ENCODE measurements at places on chromosomes 1 and 21.

DNA sequence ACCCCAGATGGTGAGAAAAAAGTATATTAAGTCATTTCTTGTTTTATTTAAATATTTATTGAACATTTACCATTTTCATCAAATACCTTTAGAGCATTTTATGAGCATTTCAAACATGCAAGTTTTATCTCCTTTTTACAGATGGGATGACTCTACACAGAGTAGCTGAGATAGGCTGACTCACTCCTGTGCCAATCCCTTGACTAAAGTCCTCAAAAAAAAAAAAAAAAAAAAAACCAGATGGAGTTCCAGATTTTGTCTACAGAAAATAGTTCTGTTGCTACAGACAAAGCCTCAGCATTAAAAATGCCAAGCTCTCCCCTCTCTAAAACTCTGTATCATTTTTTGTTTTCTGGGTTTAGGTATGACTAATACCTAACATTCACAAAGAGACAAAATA lies 303.0 kb upstream of the PLD5 start:
- no peak for DNase-seq

DNA sequence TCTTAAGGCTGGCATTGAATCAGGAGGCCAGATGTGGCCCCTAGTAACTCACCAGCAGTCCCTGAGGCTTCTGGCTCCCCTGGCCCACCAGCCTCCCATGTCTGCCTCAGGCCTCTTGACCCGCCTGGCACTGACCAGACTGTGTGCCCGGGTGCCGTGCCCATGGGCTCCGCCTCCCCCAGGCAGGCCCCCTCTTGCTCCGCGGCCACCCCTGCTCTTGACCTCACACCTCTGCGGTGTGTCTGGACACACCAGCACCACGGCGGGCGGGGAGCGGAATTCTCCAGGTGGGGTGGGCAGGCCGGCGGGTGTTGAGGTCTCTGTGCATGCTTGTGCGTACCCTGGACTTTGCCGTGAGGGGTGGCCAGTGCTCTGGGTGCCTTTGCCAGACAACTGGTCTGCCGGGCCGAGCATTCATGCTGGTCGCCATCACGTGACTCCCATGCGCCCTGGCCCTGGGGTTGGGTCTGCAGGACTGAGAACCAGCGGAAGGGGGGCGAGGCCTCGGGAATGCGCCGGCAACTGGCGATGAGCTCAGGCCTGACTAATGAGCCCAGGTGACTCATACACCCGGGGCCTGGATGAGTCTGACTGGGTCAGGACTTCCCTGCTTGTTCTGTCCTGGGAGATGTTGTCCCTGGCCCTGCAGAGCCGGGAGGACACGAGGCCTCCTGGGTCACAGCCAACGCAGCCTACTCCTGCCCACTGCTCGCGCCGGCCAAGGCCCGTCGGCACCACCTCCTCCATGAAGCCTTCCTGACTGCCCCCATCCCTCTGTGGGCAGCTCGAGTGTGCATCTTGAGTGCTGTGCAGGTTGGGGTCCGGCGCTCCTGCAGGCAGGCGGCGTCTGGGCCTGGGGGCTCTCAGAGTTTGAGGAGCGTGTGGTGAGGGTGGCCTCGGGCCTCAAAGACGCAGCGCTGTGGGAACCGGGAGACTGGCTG lies 22.6 kb downstream of the COL18A1 start:
- DNase-seq: no peak

GRCh38 chr1:85707267-85707989 lies 805 bp downstream of the ZNHIT6 start:
- DNase-seq: no peak

DNA sequence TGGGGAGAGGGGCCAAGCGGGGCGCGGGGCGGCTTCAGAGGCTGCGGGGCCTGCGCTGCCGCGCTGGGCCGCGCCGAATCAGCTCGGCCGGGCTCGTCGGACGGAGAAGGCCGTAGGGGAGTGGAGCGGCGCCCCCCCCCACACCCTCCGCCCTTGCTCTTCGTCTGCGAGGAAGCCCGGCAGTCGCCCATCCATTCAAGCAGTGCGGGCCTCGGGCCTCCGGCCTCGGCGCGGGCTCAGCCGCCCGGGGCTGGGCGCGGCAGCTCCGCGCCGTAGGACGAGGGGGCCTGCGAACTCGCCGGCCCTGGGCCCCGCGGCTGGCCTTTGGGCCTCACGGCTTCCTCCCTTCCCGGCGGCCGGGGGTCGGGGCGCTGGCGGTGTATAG lies 564 bp downstream of the CTPS1 start:
- no peak for DNase-seq

DNA sequence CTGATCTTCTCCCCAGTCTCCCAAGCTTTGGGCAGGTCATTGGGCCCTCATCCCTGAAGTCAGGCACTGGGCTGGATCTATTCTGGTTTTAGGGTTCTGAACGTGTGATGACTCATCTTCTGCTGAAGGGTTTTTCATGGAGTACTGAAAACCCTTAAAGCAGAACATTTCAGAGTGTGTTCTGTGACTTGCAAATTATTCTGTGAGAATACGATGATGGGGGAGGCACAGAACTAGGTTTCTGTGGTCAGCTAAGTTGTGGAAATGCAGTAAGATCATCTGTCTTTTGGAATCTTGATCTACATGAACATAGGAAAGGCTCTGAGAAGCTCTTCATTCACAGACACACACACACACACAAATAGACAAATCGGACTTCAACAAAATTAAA lies 46.2 kb downstream of the NAV1 start:
- no peak for DNase-seq

DNA sequence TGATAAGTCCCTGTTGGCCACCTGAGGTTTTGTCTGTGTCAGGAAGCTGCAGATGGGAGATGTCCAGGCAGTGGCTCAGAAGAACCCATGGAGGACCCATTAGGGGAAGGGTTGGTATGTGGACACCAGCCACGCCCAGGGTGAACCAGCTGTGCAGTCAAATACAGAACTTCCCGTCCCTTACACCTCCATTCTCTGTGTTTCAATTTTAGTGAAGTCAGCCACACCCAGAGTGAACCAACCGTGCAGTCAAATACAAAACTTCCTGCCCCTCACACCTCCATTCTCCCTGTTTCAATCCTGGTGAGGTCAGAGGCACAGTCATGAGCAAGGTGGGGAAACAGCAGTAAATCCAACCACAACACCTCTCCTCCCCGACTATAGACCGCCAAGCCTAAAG lies 27.4 kb downstream of the BACE2 start:
- DNase-seq: no peak

GRCh38 chr1:110243574-110243973 lies 33.5 kb downstream of the KCNC4 start:
- DNase-seq: no peak

DNA sequence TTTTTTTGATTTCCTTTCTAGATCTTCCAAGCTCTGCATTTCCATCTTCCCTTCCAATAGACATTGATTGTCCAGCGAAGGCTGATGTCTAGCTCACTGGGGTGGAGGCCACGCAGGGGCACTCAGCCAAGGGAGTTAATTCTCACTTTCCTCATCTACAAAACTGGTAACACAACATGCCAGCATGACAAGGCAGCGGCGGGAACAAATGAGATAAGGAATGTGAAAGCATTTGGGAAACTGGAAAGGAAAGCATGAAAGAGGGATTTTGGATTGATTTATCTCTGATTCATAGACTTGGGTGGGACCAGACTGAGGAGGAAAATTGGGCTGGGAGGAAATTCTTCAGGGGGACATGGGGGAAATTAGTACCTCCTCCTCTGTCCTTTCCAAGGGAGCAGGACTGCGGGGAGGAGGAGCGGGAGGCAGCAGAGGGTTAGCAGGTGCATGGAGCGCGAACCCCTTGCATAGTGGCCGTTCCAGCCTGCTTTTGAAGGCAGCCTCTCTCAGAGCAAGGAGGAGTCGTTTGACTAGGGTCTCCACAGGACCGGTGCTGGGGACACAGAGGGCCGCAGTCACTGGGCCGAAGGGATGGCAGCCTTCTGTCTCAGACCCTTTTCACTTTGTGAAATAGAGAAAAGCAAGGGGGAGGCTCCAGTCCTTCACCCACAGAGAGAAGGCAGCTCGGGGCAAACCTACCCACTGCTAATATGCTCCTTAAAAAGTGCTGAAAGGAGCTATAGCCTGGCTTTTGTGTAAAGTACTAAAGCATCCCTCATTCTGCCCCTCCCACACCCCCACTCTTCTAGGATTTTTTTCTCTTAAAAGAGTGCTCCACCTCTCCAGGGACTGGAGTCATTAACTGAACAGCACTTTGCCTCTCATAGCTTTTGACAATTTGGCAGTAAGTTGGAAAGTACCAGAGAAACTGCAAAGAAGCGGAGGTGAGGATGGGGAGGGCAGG lies 89.2 kb downstream of the PLXNA2 start:
- DNase-seq: no peak

DNA sequence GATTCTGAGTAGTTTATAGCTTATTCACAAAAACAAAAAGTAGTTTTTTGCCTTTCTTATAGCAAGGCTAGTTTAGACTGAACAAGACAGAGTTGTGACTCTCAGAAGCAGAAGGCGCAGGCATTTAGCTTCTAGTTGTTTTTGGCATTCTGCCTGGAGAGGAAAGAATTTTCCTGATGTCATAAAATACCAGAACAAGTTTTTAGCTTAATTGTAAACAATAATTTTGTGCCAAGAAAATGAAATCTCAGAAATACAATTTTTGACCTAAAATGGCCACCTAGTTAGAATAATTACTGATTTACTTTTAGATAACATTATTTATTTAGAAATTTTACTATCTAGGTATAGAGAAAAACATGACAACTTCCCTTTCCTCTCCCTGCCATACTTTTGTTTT lies 1.0 kb downstream of the DNAJB4 start:
- DNase-seq: no peak

- no peak for DNase-seq
Observed at GRCh38 chr1:184272175-184272866, 114.5 kb upstream of the C1orf21 start.

GRCh38 chr1:187390215-187390818 lies 561.6 kb downstream of the PLA2G4A start:
- no peak for DNase-seq

- DNase-seq: no peak
Observed at GRCh38 chr1:181061487-181061886, 27.0 kb upstream of the IER5 start.

DNA sequence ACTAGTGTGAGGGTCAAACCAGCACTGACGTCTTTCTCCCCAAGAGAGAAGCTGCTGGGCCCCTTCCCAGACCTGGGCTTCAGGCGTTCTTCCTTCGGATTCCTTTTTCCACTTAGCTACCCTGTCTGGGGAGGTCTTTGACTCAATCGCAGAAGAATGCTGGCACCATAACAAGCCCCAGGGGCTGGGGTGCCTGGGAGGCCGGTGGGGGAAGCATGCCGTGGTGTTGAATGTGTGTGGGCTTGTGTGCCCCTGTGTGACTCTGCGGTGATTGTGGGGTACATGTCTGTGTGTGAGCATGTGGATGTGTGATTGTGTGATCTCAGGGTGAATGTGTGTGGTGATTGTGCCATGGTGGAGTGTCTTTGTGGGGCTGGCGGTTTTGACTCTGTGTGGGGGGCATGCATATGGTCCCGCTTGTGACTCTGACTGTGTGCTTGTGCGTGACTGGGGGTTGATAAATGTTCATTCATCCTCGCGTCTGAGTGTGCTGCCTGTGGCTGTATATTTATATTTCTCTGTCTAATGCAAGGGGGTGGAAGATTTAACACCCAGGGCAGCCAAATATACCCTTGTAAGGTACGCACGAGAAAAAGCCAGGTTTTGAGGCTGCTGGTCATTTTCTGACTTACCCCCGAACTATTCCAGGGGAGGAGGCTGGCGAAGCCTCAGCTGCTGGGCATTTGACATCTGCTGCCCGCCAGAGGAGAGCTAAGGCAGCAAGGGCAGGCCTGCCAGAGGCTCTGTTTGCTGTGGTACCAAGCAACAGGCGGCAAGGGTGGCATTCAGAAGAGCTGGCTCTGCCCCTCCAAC lies 1.1 kb upstream of the SYNC start:
- DNase-seq: no peak

GRCh38 chr1:104953555-104953954 lies 1203.9 kb downstream of the AMY1C start:
- DNase-seq: no peak

GRCh38 chr1:94120991-94121390 lies at the start of gene ABCA4:
ABCA4 (minus strand) TSS chr1:94121148; CDS start chr1:94121045, 103 bp downstream.
- DNase-seq: no peak

DNA sequence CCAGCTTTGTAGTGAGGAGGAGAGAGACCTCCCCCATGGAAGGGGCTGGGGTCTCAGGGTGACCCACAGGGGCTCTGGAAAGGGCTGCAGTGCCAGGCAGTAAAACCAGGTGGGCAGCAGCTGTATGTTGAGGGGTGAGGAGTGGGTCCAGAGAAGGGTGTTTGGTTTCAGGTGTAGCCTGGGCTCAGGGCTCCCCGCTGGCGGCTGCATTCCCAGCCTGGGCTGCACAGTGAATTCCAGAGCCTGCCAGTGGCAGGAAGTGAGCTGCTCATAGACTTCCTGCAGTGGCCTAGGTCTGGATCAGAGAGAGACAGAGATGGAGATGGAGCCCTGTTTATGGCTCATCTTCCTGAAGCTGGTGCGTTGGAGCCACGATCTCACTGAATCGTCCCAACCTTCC lies 356.4 kb downstream of the PTPRU start:
- no peak for DNase-seq

GRCh38 chr1:229572286-229572685 lies 13.8 kb upstream of the ABCB10 start:
- DNase-seq: no peak

GRCh38 chr21:40200126-40200525 lies 332.9 kb downstream of the PCP4 start:
- no peak for DNase-seq

DNA sequence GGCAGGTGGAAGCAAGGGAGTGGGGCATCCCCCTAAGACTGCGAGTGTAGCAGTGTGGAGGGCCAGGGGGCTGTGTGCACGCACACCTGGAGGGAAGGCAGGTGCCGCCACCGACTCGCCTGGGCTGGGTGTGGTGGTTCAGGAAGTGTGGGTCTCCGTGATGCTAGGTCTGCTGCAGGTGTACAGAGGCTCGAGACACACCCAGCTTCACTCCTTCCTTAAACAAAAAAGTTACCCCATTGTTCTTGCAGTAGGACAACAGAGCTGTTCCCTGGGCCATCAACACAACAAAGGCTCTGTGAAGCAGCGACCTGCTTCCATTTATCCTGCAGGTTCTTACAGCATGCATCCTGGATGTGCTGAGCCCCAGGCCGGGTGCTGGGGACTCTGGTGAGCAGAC lies 100.4 kb upstream of the TMEM51 start:
- no peak for DNase-seq

DNA sequence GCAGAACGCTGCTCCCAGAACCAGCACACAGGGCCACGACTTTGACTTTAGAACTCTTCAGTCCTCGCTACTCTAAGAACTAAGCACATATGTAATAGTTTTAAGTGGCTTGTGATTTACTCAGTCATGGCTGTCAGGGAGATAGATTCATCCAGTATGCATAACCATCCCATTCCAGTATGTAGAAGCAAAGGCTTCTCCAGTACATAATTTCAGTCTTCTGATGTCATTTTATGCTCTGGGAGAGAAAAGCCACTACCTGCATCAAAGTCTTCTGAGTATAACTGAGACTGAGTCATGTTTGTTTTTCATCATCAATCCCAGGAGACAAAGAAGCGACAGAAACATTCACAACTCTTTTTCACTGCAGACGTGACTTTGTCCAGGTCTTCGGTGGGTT lies 885.7 kb downstream of the PLA2G4A start:
- DNase-seq: no peak

DNA sequence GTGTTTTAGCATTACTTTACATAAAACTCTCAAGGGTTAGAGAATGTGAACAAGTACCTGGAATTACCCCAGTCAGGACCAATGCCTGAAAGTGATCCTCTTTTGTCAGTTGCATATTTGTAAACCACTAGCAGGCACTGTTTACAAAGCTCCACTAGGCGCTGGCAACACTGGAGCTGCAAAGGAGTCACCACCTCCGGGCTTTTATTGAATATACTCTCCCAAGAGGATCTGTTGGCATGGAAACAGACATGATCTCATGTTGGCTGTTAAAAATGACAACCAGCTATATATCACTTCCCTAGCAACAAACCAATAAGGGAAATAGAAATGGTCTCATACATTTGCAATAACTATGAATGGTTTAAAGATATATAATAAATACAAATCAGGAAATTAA lies 116.0 kb downstream of the TTLL7 start:
- no peak for DNase-seq
